ENCODE measurements at places on chromosomes 16 and 17.

DNA sequence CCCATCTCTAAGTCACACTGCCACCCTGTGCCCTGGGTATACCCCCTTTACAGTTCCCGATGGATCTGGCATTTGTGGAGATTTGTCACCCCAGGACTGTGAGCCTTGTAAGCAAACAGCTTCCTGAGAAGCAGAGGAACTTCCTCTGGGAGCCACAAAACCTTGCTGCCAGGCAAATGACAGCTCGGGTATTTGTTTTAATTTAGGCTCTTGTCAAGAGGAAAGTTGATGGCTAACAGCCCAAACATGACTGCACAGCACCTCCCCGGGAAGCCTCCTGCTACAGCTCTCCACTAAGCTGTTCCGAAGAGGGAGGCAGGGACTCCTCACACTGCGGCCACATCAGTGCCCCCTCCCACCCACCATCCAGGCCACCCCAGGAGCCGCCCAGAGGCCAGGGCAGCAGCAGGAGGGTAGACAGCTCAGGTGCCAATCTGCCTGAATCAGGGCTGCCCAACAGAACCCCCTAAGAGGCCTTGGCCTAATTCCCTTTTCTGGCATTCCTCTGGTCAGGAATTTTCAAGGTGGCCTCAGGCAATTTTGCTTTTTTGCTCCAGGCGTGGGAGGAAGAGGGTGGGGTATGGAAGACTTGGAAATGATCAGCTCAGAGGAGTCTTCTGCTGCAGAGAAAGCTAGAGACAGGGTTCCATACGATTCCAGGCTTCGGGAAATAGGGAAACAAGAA, 2.6 kb downstream of the ABR start:
- DNase-seq = no peak

GRCh38 chr16:23362460-23363317, 60.6 kb downstream of the SCNN1B start:
- DNase-seq = no peak

- no peak for DNase-seq
Measured at GRCh38 chr16:75443298-75443697, 10.0 kb upstream of the CFDP1 start.

DNA sequence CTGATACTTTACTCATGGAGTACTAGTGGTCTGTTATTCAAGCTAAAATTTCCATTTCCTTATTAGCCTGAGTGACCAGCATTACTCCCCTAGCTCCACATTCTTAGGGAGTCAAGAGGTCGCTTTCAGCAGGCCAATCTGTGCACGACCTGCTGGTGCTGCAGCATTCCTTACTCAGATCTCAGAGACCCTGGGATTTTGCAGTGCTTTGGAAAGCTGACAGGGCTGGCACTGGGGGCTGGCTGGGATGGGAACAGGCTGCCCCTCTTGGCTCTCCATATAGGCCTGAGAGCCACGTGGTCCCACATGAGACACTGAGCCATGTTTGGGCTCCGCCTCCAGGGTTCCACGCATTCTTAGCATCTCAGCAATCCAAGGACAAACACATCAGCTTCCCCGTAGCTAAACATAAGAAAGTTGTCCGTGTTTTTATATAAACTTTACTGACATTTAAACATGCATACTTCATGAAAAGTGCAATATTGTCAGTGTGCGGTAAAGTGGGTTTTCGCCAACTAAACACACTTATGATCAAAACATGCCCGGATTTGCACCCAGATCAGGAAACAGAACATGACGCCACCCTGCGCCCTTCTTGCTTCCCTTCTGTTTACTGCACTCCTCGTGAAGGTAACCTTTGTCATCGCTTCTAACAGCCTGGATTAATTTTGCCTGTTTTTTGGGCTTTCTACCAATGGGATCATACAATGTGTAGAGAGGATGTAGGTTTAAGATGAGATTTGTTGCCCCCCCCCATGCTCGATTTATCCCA, 254.5 kb upstream of the CACNG5 start:
- DNase-seq = no peak

- no peak for DNase-seq
Measured at GRCh38 chr17:43353393-43353792, 45.4 kb upstream of the ARL4D start.

DNA sequence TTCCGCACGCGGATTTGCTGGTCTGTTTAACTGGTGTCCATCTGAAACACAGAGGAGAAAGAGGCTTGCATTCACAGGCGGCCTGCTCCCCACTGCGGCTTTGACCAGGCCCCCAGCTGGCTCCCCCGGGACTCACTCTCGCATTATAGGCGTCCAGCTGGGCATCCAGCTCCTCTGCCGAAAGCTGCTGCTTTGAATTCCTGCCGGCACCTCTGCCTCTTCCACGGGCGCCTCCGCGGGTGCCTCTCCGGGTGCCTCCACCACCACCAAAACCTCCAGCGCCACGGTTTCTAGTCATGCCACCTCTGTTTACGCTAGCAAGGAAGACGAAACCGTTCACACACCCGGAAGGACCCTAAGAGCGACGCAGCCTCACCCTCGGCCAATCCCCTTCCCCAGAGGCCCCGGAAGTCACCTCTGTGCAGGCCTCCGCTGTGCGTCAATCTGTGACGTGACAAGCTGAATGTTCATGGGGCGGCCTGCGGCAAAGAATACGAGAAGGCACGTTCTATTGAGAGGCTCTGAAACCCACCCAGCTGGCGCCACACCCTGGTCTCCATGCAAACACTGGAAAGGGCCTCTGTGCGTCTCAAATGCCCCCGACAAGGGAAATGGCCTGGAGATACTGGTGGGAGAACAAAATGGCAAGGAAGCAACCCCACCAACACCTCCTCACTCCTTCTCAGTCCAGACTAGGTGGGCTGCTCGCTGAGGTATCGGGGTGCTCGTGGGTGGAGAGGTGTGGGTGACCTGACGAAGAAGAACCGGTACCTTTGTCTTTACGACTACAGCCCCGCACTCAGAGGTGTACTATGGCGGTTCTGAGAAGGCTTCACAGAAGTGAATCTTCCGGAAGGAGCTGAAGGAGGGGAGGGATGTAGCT, 3.0 kb downstream of the ALYREF start:
- DNase-seq = no peak

DNA sequence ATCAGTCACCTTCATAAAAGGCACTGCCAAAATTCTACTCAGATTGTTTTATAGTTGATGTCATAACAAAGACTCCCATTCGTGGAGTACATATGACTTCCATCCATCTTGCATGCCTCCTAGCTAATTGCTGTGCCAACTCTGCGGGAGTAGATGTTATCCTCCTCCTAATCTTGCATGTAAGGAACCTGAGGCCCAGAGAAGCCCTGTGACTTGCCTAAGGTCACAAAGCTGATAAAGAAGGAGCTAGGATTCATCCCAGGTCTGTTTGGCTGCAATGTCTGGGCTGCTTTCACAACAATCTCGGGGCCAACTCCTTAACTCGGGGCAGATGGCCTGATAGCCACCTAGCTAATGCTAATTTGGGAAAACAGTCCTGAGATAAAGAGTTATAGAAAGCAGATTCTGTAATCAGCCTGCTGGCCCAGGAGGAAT, 87.3 kb downstream of the YPEL2 start:
- DNase-seq = no peak

DNA sequence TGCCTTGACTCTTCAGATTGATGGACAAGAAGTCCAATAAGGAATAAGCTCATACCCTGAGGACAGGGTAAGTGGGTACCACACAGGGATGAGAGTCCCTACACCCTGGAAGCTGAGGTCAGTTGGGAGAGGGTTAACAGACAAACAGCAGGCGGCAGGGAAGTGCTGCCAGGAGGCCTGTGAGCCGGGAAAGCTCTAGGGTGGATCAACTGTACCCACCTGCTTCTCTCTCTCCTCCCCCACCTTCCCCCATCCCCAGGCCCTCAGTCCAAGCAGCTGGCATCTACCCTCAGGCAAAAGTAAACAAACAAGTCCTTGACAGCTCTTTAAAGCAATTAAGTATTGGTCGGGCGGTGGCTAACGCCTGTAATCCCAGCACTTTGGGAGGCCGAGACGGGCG, 20.7 kb upstream of the MYLK3 start:
- DNase-seq = no peak

GRCh38 chr16:28603381-28604185, 6.3 kb downstream of the SULT1A1 start:
- no peak for DNase-seq

- DNase-seq = no peak
Measured at GRCh38 chr17:4310354-4311060, 46.7 kb upstream of the ANKFY1 start.

GRCh38 chr16:54430491-54431030, 144.0 kb upstream of the IRX3 start:
- no peak for DNase-seq

GRCh38 chr16:70750893-70751467, 50.0 kb downstream of the VAC14 start:
- no peak for DNase-seq

DNA sequence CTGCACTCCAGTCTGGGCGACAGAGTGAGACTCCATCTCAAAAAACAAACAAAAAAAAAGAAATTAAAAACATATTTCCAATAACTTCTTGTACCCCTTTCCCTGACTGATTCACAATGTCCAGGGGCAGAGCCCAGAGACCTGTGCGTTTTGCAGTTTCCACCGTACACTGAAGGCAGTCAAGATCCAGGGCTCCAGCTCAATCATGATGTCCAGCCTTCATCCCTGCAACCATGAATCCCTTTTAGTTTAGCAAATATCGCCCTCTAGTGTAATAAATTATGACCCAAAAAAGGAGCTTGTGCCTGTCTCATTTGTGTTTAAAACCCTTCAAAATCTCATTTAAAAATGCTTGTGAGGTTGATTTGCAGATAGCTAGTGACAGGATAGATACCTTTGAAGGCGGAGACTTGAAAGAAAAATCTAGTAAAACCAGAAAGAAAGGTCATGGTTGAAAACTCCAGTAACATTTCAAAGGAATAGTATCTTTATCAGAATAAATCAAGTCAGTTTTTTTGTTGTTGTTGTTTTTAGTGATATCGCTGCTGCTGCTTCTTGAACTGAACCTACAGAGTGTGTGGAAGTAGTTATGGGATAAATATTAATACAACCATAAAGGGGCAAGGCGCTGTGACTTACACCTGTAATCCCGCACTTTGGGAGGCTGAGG, 3.7 kb upstream of the ERN1 start:
- DNase-seq = peak; percentile 72

DNA sequence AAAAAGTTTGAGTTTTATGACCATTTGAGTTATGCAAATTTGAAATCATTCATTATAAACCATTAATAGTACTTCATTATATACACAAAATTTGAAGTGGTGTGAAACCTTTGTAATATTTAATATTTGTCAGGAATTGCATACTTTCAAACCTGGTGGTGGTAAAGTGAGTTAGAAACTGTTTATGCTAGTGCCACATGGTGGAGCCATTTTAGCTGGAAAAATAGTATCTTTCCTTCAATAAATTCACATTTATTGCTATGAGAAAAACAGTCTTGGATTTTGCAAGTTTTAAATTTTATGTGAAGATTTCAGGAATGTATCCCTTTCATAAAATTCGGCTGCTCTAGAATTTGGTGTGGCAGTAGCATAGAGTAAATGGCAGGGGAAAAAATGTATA, 7.3 kb upstream of the BLMH start:
- DNase-seq = no peak

- no peak for DNase-seq
Measured at GRCh38 chr17:41116297-41116696, 1.9 kb downstream of the KRTAP4-11 start.

DNA sequence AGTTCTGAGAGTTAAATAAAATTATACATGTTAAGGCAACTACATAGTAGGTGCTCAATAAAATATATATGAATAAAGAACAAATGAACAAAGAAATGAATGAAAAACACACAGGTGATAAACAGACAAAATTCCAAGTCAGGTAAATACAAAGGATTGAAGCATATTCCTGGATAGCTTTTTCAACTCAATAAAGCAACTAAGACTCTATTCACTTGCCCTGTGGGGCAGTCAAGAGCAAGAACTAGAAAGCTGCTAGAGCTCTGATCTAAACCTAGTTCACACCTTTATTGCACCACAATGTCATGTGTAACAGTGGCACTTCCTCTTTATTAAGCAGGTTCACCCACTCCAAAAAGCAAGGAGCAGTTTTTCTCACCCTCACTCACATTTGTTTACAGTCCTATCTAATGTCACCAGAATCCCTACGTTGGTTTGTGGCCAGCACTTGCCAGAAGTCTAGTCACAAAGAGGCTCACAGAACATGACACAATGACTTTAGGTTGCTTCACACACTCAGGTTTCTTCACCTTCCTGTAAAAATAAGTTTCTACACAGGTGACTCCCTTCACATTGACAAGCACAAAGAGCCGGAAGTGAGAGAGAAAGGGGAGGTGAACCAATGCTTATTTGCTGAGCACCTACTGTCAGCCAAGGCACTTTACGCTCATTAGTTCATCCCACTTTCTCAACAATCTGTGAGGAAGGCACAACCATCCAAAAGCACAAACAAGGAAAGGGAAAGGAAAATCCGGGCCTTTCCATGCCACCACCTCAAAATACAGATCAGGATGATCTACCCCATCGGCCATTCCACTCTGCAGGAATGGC, 70.8 kb downstream of the XPO6 start:
- peak; percentile 90 for DNase-seq

GRCh38 chr17:8436169-8436843, 622 bp downstream of the NDEL1 start:
- peak; percentile 47 for DNase-seq

- no peak for DNase-seq
Measured at GRCh38 chr17:27531469-27531961, 75.3 kb downstream of the KSR1 start.

- DNase-seq = no peak
Measured at GRCh38 chr16:66263973-66264310, 102.5 kb upstream of the CDH5 start.

DNA sequence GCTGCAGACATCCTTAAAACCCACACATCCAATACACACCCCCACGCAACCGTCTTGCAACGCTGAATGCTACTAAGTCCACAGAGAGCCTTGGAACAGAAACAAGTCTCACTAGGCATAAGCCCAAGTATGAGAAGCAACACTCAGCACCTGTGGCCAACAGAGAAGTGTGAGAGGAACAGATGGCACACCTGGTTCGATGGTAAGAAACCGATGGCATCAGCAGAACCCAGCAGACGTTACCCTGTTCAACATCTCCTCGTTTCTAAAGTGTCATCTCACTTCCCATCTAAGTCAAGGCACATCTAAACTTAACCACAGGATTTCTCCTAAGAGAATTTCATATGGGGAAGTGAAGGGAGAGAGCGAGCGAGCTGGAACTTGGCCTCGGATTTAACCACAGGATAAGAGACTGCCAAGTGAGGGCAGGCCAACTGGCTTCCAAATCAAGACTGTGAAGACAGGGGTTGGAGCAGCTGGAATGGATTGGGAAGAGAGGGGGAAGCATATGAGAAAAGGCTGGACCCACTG, 41.0 kb downstream of the NXPH3 start:
- DNase-seq = no peak

- DNase-seq = no peak
Measured at GRCh38 chr16:27341549-27341948, 27.8 kb downstream of the IL4R start.

- no peak for DNase-seq
Measured at GRCh38 chr17:73773702-73774101, 129.5 kb upstream of the SDK2 start.

GRCh38 chr16:65034915-65035314, 86.9 kb downstream of the CDH11 start:
- no peak for DNase-seq

- DNase-seq = no peak
Measured at GRCh38 chr16:85168732-85169256, 56.5 kb upstream of the CIBAR2 start.

GRCh38 chr17:57879437-57880085, 29.7 kb upstream of the MRPS23 start:
- DNase-seq = no peak

GRCh38 chr16:15440852-15441251, 6.5 kb downstream of the BMERB1 start:
- no peak for DNase-seq

GRCh38 chr16:68778551-68779231, 41.6 kb downstream of the CDH1 start:
- DNase-seq = no peak

Measured in CD4-positive, alpha-beta T cell treated with Interleukin-15 for 4 hours (primary cell).